ACHN (cell line): ENCODE measurements at places on chromosomes 6 and 20.

DNA sequence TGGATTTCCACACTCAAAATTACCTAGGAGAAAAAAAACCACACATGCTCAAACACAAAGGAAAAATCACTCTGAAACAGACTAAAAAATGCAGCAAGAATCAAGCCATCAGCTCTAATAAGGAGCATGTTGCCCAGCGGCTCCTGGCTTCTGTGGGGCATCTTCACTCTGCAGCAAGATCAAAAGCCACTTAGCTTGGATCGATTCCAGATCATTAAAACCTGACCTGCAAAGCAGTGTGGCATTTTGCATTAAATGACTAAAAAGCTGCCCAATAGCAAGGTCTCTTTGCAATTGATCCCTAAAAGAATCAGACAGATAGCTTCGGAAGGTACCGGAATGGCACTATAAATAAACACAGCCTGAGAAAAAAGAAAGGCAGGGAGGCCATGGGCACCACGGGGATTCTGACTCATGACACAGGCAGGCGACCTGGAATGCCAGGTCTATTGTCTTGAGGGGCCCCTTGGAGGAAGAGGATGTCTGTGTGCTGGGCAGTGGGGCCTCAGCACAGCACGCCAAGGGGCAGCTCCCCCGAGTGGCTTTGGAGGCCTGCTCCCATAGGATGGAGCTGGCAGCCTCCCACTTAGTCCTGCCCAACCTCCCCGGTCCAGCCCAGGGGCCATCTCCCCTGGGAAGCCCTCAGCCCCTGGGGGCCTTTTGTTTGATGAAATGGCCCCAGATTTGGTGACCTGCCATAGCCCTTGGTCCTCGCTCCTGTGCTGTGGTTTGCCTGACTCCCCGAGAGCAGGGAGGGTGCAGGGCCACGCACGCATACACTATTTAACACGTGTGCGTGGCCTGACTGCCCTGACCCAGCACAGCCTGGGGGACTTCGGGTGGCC lies 7.6 kb downstream of the LEMD2 start:
- peak; percentile 68 for DNase-seq

GRCh38 chr6:107750176-107750797 lies 73.8 kb downstream of the SCML4 start:
- DNase-seq, result no peak

- peak; percentile 87 for DNase-seq
These were observed 59.2 kb downstream of the TRAM2 start for GRCh38 chr6:52517502-52518278.

- no peak for DNase-seq
These were observed 248.9 kb upstream of the THEMIS start for GRCh38 chr6:128149796-128150195.

- no peak for DNase-seq
These were observed 48.6 kb upstream of the PKHD1 start for GRCh38 chr6:52136055-52136454.

DNA sequence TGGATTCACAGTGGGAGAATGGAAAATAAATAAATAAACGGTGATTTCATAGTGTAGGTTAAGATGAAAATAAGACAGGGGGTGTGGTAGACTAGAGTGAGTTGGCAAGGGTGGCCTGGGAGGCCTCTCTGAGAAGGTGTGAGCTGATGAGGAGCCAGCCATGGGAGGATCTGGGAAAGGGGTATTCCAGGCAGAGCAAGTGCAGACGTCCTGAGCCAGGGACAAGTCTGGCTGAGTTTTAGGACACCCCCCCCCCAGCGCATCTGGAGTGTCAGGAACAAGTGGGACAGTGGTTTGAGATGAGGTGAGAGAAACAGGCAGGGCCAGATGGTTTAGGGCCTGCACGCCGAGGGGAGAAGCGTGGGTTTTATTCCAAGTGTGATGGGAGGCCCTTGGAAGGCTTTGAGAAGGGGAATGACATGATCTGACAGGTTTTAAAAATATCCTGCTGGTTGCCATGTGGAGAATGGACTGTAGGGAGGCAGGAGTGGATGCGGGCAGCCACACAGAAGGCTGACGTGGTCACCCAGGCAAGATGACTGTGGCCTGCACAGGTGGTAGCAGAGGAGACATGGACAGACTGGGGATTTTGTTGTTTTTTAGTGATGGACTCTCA lies 21.1 kb upstream of the CCM2L start:
- DNase-seq, result no peak

- no peak for DNase-seq
These were observed 111.5 kb upstream of the CCN2 start for GRCh38 chr6:132062626-132063025.

- no peak for DNase-seq
These were observed 9.6 kb upstream of the LY6G5C start for GRCh38 chr6:31690231-31691077.
